ENCODE measurements at places on chromosomes 11 and 22. TPM values are rescaled to one million over a fixed set of nuclear protein-coding genes. Genes with fewer than 3 reads are reported as not detected.

GRCh38 chr11:74141241-74141695 lies 29.5 kb downstream of the C2CD3 start:
- H3K36me3 ChIP-seq, result peaks cover 13% of the 10 kb centered on the region
- no peak overlapping the region for H3K4me3 ChIP-seq
- no peaks in the 10 kb centered on the region for H3K4me1 ChIP-seq
- no peak for DNase-seq
- no peaks in the 10 kb centered on the region for H3K27me3 ChIP-seq

- H3K4me3 ChIP-seq, result no peak overlapping the region
- H3K27me3 ChIP-seq, result no peaks in the 10 kb centered on the region
- DNase-seq, result no peak
- no peaks in the 10 kb centered on the region for H3K36me3 ChIP-seq
- H3K4me1 ChIP-seq, result peaks cover 21% of the 10 kb centered on the region
Measured at GRCh38 chr11:72789493-72790131, 4.2 kb downstream of the STARD10 start.

C11orf65 gene
- total RNA-seq, result 0.93 TPM

OR10D3 gene
- total RNA-seq, result not detected

- H3K4me1 ChIP-seq, result peaks cover 10% of the 10 kb centered on the region
- peak; percentile 70 for DNase-seq
- H3K27ac ChIP-seq, result no peak overlapping the region
- H3K4me3 ChIP-seq, result peak overlapping the region; percentile 51
- H3K36me3 ChIP-seq, result no peaks in the 10 kb centered on the region
- peaks cover 5% of the 10 kb centered on the region for H3K27me3 ChIP-seq
Measured at GRCh38 chr11:3642071-3642951, 519 bp upstream of the ART5 start.
